ENCODE measurements at places on chromosomes 5 and 9. TPM values are rescaled to one million over a fixed set of nuclear protein-coding genes. Genes with fewer than 3 reads are reported as not detected.

Gene IL7R
- not detected for total RNA-seq

Gene GRXCR2
- not detected for total RNA-seq

Gene PNPLA7
- 2.5 TPM for total RNA-seq

Gene CCDC183
- 6.1 TPM for total RNA-seq

Gene ZFP37
- total RNA-seq, result 7.4 TPM

Gene AHRR
- total RNA-seq, result 13.4 TPM

Gene PLAC8L1
- total RNA-seq, result 0.95 TPM

Gene C8G
- total RNA-seq, result 2.8 TPM

Gene DOCK8
- total RNA-seq, result 18.6 TPM

Gene PRRT1B
- total RNA-seq, result 5.6 TPM

Gene NMUR2
- 0.80 TPM for total RNA-seq

Gene SLC24A2
- total RNA-seq, result 0.12 TPM

Gene EPB41L4B
- 29.1 TPM for total RNA-seq

Gene DDX4
- total RNA-seq, result not detected

Gene EFNA5
- 65.0 TPM for total RNA-seq

Gene SPATA6L
- total RNA-seq, result 4.7 TPM

Gene LHX3
- total RNA-seq, result 0.10 TPM

Gene HAPLN1
- total RNA-seq, result 5.5 TPM

Gene NFIB
- 76.4 TPM for total RNA-seq

Gene MYMK
- total RNA-seq, result not detected

Gene STPG3
- 0.31 TPM for total RNA-seq

Gene FOXD4L5
- not detected for total RNA-seq

Gene IDNK
- total RNA-seq, result 4.4 TPM

Gene FBLL1
- 3.3 TPM for total RNA-seq

Gene SLC28A3
- total RNA-seq, result 2.4 TPM

Gene BARHL1
- 0.14 TPM for total RNA-seq

Gene SAXO1
- total RNA-seq, result 0.48 TPM

Gene PCDHA9
- total RNA-seq, result 2.5 TPM

Gene KIF4B
- total RNA-seq, result 0.14 TPM

Gene LAMC3
- total RNA-seq, result 0.38 TPM

Gene AUH
- 25.0 TPM for total RNA-seq

Gene GLRA1
- 0.39 TPM for total RNA-seq

Gene CHSY3
- total RNA-seq, result 0.86 TPM

Gene DAP
- 82.7 TPM for total RNA-seq

Gene SPOCK1
- total RNA-seq, result 45.1 TPM

Gene ACOT12
- 0.74 TPM for total RNA-seq

Gene NUTM2F
- total RNA-seq, result not detected

Gene TMEM252
- 0.67 TPM for total RNA-seq

Gene PALM2AKAP2
- total RNA-seq, result 4.2 TPM

Gene SMIM33
- not detected for total RNA-seq
